GM23338 (cell line): ENCODE measurements at places on chromosomes 5 and 9. TPM values are rescaled to one million over a fixed set of nuclear protein-coding genes. Genes with fewer than 3 reads are reported as not detected.

- H3K4me3 ChIP-seq: no peak overlapping the region
- no peaks in the 10 kb centered on the region for H3K4me1 ChIP-seq
- H3K27ac ChIP-seq: no peak overlapping the region
- H3K27me3 ChIP-seq: no peaks in the 10 kb centered on the region
- H3K36me3 ChIP-seq: no peaks in the 10 kb centered on the region
- DNase-seq: no peak
Measured at GRCh38 chr9:138013836-138014562, 136.4 kb downstream of the CACNA1B start.

DNA sequence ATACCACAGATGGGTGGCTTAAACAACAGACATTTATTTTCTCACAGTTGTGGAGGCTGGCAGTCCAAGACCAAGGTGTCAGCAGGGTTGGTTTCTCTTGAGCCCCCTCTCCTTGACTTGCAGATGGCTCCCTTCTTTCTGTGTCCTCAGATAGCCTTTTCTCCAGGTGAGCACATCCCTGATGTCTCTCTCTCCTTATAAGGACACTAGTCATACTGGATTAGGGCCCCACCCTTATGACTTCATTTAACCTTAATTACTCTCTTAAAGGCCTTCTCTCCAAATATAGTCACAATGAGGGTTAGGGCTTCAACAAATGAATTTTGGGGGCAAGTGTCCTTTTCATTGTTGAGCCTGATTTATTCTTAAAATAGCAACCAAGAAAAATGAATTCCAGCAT lies 14.7 kb downstream of the PTGER4 start:
- H3K27ac ChIP-seq: no peak overlapping the region
- DNase-seq: no peak
- no peaks in the 10 kb centered on the region for H3K27me3 ChIP-seq
- no peaks in the 10 kb centered on the region for H3K36me3 ChIP-seq

DNA sequence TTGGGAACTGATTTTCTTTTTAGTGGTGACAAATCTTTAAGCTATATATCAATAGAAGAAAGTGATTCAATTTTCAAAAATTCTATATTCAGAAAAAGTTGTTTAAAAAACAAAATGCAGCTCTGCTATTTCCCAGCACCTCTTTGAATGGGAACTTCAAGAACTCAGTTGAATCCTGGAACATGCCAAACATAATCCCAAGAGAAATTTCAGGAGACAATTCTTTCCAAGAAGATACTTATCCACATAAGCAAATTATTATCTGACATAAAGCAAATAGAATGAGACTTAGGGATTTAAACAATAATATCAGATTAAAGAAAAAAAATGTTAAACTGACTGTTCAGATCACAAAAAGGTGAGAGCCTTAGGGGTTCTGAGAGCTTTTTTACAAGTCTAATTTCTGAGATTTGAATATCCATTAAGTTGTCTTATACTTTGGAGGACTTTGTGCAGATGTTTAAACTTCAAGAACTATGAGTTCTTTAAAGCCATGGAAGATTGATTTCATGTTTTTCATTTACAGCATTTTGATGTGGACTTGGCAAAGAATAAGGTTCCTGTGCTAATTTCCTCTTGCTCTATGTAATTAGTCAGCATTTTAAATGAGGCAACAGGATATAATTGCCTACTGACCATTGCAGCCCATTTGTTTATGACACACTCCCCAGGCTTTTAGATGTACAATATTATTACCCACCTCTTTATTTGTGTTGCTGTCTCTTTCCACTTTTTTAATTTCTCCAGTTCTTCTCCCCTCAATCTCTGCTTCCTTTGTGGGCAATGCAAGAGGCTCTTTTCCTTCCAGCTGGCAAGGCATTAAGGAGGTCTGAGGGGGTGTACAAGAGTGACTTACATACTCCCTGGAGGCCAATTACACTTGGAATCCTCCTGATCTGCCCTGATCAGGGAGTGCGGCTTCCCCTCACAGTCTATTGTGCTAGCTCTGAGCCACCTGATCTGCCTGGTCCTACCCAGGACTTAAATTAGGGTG lies 419.1 kb downstream of the NR2F1-AS1 start:
- no peak overlapping the region for H3K4me3 ChIP-seq
- no peaks in the 10 kb centered on the region for H3K4me1 ChIP-seq
- no peak overlapping the region for H3K27ac ChIP-seq
- H3K36me3 ChIP-seq: no peaks in the 10 kb centered on the region
- DNase-seq: no peak

- DNase-seq: no peak
- H3K36me3 ChIP-seq: no peaks in the 10 kb centered on the region
- H3K4me1 ChIP-seq: peaks cover 12% of the 10 kb centered on the region
Measured at GRCh38 chr5:148909766-148910165, 83.4 kb downstream of the ADRB2 start.

GRCh38 chr5:181184845-181185216 lies 20.2 kb downstream of the TRIM7 start:
- H3K36me3 ChIP-seq: no peaks in the 10 kb centered on the region
- H3K27ac ChIP-seq: no peak overlapping the region
- no peak for DNase-seq
- H3K4me1 ChIP-seq: peaks cover 4% of the 10 kb centered on the region; the same call in 1 of the 2 replicates
- H3K4me3 ChIP-seq: peak overlapping the region; percentile 29; the same call in 1 of the 2 replicates
- peaks cover 10% of the 10 kb centered on the region for H3K27me3 ChIP-seq

DNA sequence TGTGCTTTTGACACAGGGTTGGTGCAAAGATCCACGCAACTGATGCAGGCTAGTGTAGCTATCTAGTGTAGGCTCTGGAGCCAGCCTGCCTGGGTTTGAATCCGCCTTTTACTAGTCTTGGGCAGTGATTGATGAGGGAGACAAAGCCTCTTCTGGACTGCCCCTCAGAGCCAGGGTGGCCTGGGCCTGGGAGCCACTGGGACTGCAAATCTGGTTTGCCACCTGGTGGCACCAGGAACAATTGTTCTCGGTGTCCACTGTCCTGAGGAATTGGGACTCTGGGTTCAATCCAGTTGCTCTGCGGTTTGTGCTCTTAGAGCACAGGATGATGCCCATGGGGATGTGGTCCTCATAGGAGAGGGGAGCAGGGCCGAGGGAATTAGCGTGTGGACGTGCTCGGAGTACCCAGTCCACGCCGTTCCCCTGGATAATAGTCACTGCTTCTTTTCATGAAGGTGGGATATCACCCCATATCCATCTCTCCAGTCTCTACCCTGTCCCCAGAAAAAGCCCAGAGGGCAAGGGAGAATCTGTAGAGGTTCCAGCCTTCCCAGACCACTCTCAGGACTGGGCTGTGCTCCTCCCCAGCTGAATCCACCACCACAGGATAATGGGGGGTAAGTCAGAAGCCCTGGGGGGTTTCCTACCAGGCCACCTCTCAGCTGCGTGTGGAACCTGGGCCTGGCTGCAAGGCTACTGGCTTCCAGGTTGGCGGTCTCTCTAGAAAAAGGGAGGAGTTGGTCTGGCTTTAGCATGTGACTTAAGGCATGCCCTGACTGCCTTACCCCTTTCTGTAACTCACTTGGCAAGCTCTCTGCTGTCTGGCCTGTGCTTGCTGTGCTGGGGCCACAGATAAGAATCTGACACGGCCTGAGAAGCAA lies 1.9 kb downstream of the B4GALT7 start:
- peaks cover 7% of the 10 kb centered on the region; the same call in 1 of the 2 replicates for H3K27me3 ChIP-seq
- H3K4me3 ChIP-seq: no peak overlapping the region; the same call in 1 of the 2 replicates
- H3K4me1 ChIP-seq: peaks cover 6% of the 10 kb centered on the region; the same call in 1 of the 2 replicates
- H3K27ac ChIP-seq: no peak overlapping the region

DNA sequence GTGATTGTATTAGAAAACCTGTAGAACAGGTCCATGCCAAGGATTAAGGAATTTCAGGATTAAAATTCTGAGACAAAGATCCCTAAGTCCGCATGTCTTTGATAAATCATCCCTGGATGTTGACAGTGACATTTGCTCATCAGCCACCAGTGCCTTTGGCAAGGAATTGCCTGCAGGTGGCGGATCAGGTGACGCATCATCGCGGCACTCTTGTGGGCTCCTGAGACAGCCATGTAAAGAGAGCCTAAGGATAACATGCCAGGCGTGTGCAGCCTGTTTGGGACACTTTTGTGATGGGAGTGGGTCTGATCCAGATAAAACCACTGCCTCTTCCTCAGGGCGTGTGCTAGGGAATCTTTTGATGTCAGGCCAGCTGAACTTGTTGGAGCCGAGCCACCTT lies 40.6 kb downstream of the ADCY2 start:
- H3K27ac ChIP-seq: no peak overlapping the region; the same call in 1 of the 2 replicates
- DNase-seq: no peak
- H3K36me3 ChIP-seq: peaks cover 14% of the 10 kb centered on the region; the same call in 1 of the 2 replicates
- H3K27me3 ChIP-seq: no peaks in the 10 kb centered on the region

- H3K4me3 ChIP-seq: no peak overlapping the region
- H3K27me3 ChIP-seq: no peaks in the 10 kb centered on the region; the same call in 1 of the 2 replicates
- H3K27ac ChIP-seq: no peak overlapping the region
- peaks cover 1% of the 10 kb centered on the region; the same call in 1 of the 2 replicates for H3K36me3 ChIP-seq
Measured at GRCh38 chr9:994005-994404, 17.6 kb downstream of the DMRT3 start.

DNA sequence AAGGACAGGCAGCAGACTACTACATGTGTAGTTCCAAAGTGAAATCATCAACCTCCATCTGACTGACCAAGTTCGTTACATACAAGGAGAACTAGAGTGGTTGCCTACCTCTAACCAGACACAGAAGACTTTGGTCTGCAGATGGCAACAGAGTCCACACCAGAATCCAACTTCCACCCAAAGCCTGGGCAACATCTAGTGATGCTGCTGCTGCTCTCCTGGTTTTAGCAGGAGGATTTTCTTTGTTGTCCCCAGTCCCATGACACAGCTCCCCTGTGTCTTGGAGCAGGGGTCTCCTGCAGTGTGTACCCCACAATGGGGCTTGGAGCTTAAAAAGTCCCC lies 46.4 kb upstream of the APC start:
- H3K36me3 ChIP-seq: no peaks in the 10 kb centered on the region
- peaks cover 11% of the 10 kb centered on the region for H3K4me1 ChIP-seq
- no peaks in the 10 kb centered on the region for H3K27me3 ChIP-seq
- H3K27ac ChIP-seq: no peak overlapping the region
- H3K4me3 ChIP-seq: no peak overlapping the region
- no peak for DNase-seq

Gene WNT8A
- not detected in 2 replicates for total RNA-seq

Gene SLC45A2
- not detected in 2 replicates for total RNA-seq

Gene KIF12
- total RNA-seq: 0.58 and 4.3 TPM in 2 replicates

Gene HMMR
- total RNA-seq: 54.8 and 77.9 TPM in 2 replicates

Gene HAVCR1
- not detected in 2 replicates for total RNA-seq
